ENCODE measurements at places on chromosomes 16 and 17.

DNA sequence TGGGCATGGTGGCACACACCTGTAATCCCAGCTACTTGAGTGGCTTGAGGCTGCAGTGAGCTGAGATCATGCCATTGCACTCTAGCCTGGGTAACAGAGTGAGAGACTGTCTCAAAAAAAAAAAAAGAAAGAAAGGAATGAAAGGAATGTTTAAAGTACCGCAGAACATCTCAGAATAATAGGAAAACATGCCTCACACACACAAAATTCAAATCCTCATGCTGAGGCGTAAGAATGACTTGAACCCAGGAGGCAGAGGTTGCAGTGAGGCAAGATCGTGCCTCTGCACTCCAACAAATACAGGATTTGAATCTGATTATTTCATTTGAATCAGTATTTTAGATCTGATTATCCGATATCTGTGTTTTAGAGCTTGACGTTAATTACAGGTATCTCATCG is 21.3 kb upstream of the GAA start:
- no peak for DNase-seq

- DNase-seq, result no peak
These were observed 22.1 kb downstream of the CRISPLD2 start for GRCh38 chr16:84841787-84842300.

GRCh38 chr16:21186326-21186691 is 25.1 kb downstream of the ZP2 start:
- DNase-seq, result no peak

DNA sequence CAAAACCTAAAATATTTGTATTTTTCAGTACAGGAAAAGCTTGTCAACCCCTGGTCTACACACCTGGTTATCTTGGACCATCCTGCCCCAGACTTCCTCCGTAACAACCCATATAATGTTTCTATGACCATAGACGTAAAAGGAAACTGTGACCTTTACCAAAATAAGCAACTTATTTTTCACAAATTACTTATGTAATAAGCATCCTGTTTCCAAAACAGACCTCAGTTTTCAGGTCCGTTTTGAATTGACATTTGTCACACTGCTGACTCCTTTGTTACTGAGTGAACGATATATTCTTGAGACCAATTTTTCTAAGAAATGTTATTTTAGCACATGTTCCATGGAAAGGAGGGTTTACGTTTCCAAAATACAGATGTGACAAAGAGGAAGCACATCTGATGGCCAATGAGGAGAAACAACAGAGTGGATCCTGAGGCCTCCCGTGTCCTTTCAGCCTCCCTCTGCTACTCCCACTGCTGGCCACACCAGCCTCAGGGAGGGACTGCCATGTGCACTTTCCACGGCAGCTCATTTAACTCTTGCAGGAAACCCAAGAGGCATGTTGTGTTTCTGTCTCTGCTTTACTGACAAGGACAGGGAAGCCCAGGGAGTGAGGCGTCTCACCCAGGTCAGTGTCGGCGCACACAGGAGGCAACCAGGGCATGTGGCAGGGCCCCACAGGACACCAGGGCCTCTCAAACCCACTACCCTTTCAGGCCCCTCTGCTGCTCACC is 20.1 kb upstream of the ALDH3A1 start:
- no peak for DNase-seq

- DNase-seq, result no peak
These were observed 34.2 kb downstream of the MPHOSPH6 start for GRCh38 chr16:82135844-82136243.

Measured in stimulated activated CD8-positive, alpha-beta memory T cell treated with anti-CD3 and anti-CD28 coated beads, Interleukin-7, amount 100 ng/mL, for 4 hours (primary cell).